ENCODE measurements at places on chromosomes 3 and 15.

GRCh38 chr3:9782770-9783169, 9.5 kb downstream of the TADA3 start:
- DNase-seq, result no peak

- no peak for DNase-seq
Measured at GRCh38 chr3:100873611-100874010, 119.6 kb downstream of the ABI3BP start.

- DNase-seq, result no peak
Measured at GRCh38 chr3:159472611-159473010, 516.0 kb upstream of the IL12A start.

- peak; percentile 67 for DNase-seq
Measured at GRCh38 chr15:74768771-74769342, 13.0 kb upstream of the CSK start.

DNA sequence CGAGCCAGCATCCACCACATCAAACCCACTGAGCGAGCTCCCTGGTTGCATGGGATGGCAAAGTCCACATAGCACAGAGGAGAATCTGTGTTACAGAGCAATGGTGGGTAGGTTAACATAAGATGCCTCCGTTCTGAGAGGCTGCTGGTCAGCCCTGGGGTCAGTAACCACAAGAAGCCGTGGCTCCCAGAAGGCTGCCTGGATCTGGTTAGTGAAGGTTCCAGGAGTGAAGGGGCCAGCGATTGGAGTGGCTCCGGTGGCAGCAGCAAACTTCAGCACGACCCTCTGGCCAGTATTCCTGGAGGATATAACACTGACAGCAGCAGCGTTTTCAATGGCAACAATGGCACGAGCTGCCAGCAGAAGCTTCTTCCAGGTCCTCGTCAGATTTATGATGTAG, 18.4 kb upstream of the PIGZ start:
- DNase-seq, result no peak

DNA sequence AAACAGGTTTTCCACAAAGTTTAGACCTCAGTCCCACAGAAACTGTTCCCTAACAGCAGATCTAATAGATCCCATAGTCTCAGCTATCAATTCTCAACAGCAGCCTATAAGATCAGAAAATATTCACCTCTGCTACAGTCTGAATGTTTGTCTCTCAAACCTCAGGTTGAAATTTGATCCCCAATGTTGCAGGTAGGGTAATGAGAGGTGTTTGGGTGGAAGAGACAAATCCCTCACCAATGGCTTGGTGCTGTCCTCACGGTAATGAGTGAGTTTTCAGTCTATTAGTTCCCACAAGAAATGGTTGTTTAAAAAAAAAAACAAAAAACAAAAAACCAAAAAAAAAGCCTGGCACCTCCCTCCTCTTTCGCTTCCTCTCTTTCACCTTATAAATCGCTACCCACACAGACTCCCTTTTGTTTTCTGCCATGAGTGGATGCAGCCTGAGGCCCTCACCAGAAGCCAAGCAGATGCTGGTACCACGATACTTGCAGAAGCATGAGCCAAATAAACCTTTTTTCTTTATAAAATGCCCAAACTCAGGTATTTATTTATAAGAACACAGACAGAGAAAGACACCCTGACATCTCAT, 14.2 kb downstream of the ZNF280D start:
- DNase-seq, result no peak

DNA sequence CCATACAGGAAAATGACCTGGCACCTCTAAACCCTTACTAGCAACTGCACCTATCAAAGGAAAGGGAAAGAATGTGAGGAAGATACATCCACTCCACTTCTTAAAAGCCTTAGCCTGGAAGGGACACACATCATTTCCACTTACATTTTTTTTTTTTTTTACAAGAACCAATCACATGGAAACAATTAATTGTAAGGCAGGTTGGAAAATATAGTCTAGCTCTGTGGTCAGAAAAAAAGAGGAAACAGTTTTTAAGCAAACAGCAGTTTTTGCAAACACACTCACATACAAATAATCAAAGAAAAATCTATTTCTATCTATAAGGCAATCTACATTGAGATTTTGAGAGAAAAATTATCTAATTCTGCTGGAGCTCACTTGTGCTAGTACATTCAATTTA, 98.9 kb upstream of the SPRED1 start:
- DNase-seq, result no peak

GRCh38 chr15:53985562-53985961, 7.3 kb downstream of the UNC13C start:
- DNase-seq, result no peak

- no peak for DNase-seq
Measured at GRCh38 chr3:187615630-187616029, 54.6 kb downstream of the SST start.

GRCh38 chr15:85973584-85974347, 105.9 kb upstream of the AGBL1 start:
- no peak for DNase-seq

DNA sequence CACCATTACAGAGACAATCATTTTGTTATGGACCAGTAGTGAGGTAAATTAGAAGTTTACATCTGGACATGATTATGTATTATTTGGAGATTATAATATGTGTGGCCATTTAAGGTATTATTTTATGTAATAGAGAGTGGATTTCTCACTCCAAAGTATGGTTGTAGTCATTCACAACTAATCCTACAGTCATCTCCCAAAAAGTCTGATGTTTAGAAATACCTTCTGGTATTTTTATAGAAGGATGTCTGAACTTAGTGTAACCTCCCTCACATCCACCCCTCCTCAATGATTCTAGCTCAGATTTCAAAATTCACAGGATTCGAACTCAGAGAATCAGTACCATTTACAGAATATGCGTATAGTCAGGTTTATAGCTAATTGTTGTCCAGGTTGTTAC, 346.6 kb upstream of the MEIS2 start:
- DNase-seq, result no peak

GRCh38 chr3:139481116-139481515, 4.8 kb upstream of the RBP2 start:
- no peak for DNase-seq

DNA sequence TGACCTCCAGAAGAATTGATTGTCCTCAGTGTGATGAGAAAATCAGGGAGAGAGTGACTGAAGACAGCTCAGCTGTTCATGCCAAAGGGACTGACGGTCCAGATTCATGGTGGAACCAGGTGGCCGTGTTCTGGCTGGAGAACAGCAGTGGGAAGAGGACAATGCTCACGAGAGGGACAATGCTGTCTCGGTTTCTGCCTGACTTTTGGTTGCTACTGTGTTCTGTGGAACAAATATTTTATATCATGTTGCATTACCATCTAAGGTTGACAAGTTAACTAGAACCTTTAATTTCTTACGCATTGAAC, 58.0 kb upstream of the ULK4 start:
- DNase-seq, result no peak
